ENCODE measurements at places on chromosomes 4 and X.

GRCh38 chrX:45907786-45908185, 637.4 kb downstream of the ZNF674 start:
- DNase-seq: no peak

DNA sequence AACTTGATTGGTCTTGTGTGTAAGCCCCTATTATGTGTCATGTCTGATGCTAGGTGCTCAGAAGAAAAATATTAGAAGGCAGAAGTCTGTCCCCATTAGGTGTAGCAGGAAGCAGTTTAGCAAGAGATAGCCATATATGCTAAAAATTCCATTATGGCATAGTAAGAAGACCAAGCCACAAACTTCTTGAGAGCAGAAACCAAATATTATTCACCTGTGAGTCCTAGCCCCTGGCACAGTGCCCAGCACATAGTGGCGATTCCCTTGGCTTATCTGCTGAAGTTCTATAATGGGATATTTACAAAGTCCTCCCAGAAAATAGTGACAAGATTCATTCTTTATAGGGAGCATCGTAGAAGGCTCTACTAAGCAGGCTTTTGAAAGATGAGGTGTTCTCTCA, 174.4 kb downstream of the RAB28 start:
- no peak for DNase-seq

DNA sequence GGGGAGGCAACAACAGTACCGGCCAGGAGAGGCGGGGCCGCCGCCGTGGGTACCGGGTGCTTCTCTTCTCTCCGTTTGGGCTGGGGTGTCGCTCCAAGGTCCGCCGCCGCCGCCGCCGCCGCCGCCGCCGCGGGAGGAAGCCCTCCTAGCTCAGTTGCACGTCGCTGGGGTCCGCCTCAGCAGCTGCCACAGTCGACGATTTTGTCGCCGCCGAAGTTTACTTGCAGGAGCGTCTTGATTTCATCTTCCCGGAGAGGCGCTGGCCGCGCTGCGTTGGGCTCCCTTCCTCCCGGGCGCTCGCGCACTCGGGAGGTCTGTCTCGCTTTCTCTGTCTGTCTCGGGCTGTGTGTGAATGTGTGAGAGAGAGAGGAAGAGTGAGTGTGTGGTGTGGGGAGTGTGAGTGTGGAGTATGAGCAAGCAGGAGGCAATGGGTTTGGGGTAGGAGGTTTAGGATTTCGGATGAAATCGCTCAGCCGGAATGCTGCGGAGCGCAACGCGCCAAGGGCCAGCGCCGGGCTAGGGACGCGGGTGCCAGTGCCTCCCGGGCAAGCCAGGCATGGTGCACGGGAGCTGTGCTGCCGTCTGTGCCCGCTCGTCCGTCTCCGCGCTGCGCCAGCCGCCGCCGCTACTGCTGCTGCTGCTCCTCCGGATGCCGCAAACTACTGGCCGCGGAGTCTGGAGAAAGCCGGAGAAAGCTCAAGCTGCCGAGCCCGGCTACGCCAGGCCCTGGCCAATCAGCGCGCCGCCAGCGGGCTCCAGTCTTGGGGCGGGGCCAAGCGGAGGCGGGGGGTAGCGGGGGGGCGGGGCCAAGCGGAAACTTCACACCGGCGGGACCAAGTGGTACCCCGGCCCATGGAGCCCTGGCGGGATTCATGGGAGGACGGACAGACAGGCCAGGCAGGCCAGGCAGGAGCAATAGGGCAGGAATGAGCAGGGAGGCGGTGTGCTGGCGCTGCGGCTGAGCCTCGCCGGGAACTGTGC, at the start of gene PCDH19:
Gene PCDH19 (minus strand): TSS at position 664 of the 981 bp plus-strand sequence. CDS start 1,676 bp downstream, outside the sequence.
- peak; percentile 54 for DNase-seq

- no peak for DNase-seq
Measured at GRCh38 chr4:163610648-163611047, 116.2 kb downstream of the TMA16 start.

DNA sequence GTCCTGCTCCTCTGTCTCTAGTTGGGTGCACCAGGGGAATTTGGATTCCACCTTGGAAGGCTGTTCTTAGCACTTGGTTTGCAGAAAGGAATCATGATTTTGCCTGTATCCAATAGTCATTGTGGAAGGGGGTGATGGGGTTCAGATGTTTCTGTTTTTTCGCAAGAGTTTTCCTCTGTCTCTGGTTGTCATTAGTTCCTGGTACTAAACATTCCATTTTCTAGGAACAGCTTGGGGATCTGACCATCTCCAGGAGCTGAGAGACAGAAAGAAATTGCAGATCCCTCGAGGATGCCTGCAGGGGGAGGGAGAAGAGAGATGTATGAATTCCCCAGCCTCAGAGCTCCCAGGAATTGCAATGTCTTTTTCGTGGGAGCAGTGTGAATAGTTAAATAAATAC, 70.9 kb downstream of the CYTL1 start:
- DNase-seq: no peak

- no peak for DNase-seq
Measured at GRCh38 chrX:78957768-78958130, 12.6 kb downstream of the P2RY10 start.

GRCh38 chr4:83065266-83065665, 30.3 kb downstream of the COPS4 start:
- no peak for DNase-seq

DNA sequence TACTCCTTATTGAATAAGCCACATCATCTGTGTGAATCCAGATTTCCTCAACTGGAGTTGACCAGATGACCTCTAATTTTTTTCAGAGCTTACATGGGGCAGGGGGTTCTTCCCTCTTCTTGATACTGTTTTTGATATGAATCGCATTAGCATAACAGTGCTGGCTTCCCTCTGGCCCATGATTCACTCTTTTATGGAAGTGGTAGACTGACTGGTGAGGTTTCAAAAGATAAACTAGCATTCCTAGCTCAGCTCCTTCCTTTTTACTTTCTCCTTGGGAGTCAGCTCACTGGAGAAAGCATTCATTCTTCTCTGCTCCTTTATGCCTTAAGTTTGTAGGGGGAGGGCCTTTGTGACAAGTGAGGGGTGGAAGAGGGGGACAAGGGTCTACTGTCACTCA, 161.0 kb upstream of the FGF13 start:
- no peak for DNase-seq

- DNase-seq: no peak
Measured at GRCh38 chr4:2598511-2599303, 62.3 kb downstream of the FAM193A start.

DNA sequence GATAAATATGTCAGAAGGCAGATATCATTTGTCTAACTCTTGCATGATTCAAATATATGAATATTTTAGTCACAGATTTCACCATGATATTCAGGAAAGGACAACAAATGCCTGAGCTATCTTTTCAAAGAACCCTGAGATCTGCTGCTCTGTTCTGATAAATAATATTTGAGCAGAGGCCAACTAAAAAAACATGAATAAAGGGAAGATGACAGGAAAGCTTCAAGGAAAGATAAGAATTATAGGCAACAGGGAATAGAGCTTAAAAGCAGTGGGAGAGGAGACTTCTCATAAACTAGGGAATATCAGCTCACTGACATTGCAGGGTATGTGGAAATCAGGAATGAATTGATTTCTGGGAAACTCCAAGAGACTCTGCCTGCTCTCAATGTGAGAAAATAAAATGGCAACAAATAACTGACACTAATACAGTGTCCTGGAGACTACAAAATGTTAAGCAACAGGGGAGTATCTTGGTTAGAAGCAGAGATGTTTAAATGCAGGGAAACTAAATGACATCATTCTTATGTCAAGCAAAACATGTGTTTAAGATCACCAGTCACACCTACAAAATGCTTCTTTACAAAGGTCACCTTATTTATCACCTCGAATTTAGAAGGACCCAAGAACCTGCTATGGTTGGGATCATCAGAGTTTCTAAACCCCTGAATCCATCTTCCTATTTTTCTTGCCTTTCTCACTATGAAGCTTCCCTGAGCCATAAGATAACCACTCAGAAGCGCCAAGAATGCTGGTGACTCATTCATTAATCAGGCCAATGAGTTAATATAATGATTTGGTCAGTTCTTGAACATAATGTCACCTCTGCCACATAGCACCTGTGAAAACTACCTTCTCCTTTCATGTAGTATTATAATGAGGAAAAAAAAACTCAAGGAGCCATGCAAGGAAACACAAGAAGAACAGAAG, 78.1 kb downstream of the NDST3 start:
- DNase-seq: no peak

- DNase-seq: no peak
Measured at GRCh38 chr4:38157592-38157991, 197.4 kb downstream of the PTTG2 start.

DNA sequence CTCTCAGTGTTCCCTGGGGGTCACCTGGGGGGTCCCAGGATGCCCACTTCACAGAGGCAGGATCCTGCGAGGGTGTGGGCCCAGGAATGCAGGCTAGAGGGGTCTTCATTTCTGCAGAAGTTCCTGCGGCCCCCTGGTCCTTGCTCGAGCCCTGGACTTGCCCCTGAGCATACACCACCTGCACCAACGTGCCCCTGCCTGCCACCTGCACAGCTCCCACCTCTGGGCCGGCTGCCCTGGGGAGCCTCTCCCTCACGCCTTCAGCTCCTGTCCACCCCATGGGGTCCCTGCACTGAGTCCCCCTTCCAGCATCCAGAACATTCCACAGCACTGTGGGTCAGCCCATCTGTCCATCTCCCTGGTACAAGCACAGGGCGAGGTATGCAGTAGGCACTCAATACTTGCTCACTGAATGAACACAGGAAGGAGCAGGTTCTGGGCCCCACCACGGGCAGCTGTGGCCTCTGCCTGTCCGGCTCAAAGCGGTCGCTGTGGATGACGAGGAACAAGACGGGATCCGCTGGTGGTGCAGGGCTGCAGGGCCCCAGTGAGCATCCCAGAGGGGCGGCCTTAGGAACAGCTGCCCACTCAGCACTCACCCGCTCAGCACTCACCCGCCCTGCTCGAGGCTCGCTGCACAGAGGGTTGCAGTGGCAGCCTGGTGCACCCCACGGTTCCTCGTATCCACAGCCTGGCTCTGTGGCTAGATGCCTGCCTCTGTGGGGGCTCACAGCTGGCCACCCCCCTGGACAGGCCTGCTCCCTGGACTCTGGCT, 70.5 kb upstream of the MXD4 start:
- no peak for DNase-seq

DNA sequence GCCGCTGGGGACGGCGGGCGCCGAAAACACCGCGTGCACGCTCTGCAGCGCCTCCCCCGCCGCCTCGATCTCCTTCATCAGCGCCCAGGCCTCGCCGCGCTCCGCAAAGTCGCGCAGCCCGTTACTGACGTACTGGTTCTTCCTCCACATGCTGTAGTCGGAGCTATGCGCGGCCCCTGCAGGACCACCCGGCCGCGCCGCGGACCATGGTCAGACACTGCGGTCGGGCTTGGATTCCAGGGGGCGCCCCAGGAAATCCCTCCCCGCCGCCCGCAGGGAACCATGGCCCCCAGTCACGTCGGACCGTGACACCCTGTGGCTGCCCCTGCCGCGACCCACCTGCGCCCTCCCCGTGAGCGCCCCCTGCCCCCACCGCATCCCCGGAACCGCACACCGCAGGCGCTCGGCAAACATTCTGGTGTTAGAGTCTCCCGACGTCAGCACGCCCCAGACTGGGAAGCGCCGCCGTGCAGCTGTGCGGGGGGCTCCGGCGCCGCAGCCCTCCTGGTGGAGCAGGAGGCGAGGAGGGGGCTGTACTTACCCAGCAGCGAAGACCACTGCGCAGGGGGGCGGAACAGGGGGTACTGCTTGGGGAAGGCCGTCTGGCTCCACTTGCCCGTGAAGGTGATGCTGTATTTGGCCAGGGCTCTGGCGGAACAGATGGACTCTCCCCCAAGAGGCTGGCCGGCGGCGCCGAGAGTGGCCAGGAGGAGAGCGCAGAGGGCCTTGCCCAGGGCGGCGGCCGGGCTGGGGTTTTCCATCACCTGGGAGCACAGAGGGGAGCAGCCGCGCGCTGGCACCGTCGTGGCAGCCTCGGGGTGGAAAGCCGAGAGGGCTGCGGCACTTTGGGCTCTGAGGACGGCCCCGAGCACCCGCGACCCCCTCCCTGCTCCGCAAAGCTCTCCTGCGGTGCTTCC, 814 bp downstream of the SPON2 start:
- DNase-seq: no peak

- DNase-seq: no peak
Measured at GRCh38 chr4:5166377-5166776, 115.1 kb downstream of the STK32B start.

GRCh38 chrX:6505960-6506359, 29.0 kb downstream of the VCX3A start:
- no peak for DNase-seq

DNA sequence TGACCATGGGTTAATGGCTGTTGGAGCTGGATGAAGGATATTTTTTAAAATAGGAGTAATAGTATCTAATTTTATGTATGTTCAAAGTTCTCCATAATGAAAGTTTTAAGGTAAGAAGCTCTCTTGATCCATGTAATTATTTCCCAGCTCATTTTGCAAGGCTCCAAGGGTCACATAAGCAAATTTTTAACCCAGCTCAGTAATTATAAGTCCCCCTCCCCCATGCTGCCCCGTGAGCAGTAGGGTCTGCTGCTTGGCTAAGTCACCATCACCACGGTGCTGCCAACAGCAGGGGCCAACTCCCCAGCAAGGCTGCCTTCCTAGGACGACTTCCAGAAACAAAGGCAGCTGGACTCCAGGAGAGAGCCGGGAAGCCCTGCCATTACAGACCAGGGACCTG, 340.0 kb downstream of the FBXW7 start:
- DNase-seq: no peak

- DNase-seq: peak; percentile 6
Measured at GRCh38 chr4:123446865-123447474, 50.4 kb downstream of the SPRY1 start.

DNA sequence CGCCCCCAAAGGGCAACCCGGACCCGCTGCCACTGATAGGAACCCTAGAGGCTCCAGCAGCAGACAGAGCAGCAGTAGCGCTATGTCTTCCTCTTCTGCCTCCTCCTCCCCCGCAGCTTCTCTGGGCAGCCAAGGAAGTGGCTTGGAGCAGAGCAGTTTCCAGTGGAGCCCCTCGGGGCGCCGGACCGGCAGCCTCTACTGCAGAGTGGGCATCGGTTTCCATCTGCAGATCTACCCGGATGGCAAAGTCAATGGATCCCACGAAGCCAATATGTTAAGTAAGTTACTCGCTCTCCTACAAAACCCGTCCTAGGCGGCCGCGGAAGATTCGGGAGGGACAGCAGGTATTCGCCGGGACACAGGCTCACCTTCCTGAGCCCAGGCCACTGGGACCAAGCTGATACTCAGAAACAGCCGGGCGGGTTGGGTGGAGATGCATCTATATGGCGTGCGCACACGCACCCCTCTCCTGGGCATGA, 477 bp downstream of the FGF5 start:
- no peak for DNase-seq

GRCh38 chr4:6781561-6781960, 966 bp upstream of the KIAA0232 start:
- DNase-seq: no peak

GRCh38 chr4:71006203-71006907, 12.9 kb downstream of the DCK start:
- no peak for DNase-seq

- DNase-seq: no peak
Measured at GRCh38 chr4:15498356-15498755, 28.7 kb downstream of the CC2D2A start.
